ENCODE measurements at places on chromosomes 5 and 9.

DNA sequence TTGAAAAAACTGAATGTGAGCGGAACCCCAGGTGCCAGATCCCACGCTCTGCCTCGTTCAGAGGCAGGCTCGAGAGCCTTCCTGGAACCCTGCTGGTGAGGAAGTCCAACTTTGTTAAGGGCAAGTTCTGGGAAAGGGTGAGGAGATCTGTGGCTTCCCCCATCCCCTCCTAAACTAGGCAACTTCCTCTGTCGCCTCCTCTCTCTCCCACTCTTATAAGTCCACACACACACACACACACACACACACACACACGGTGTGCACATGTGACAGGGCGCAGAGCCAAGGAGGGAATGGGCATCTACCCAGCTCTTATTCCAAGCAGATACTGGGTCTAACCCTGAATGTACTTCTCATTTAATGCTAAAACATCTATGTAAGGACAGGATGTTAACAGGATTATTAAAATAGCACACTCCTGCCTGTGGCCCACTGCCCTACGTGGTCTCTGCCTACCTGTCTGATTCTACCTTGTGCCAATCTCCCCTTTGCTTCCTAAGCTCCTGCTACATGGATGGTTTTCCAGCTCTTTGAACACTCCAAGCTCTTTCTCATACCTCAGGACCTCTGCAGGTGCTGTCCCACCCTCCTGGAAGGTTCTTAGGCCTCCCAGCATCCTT, 72.4 kb upstream of the FBXW11 start:
- no peak for DNase-seq

GRCh38 chr9:19999491-20000057, 210.7 kb upstream of the SLC24A2 start:
- peak; percentile 49 for DNase-seq

GRCh38 chr9:78606001-78606379, 309.1 kb downstream of the PSAT1 start:
- DNase-seq: no peak

- no peak for DNase-seq
These were observed 49.0 kb upstream of the GARNL3 start for GRCh38 chr9:127215268-127216209.

GRCh38 chr9:23492126-23493002, 333.7 kb downstream of the ELAVL2 start:
- no peak for DNase-seq

GRCh38 chr9:83596899-83597504, 25.9 kb upstream of the IDNK start:
- peak; percentile 57 for DNase-seq
